Mesothelial cell of epicardium (in vitro differentiated cells): ENCODE measurements at places on chromosomes 16 and 17. TPM values are rescaled to one million over a fixed set of nuclear protein-coding genes. Genes with fewer than 3 reads are reported as not detected.
A peak's percentile ranks its signal among the peaks of the same experiment; 100 is the strongest.

HES7 gene
- 0.45 to 0.75 TPM (median 0.66 TPM) in 3 replicates for total RNA-seq

C17orf78 gene
- total RNA-seq, result not detected in 3 replicates

DHRS7C gene
- total RNA-seq, result not detected in 3 replicates

ZNF423 gene
- total RNA-seq, result 19.0 to 20.3 TPM (median 19.8 TPM) in 3 replicates

TEX14 gene
- 0.20 to 0.43 TPM (median 0.34 TPM) in 3 replicates for total RNA-seq

KSR1 gene
- total RNA-seq, result 64.0 to 69.4 TPM (median 64.5 TPM) in 3 replicates

DNA sequence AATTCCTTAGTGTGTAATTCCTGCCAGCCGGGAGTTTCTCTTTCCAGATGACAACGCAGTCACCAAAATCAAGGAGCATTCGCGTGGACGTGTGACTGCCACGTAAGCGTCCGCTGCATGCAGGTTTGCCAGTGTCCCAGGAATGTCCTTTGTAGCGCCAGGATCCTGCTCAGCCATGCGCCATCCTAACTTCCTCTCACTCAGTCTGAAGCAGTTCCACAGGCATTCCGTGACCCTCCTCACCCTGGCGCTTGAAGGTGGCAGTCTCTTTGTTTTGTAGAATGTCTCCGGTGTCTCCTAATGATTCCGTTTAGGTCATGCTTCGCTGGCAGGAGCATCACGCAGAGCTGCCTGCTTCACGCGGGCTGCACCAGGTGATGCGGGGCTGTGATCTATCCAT is 88.6 kb downstream of the RPTOR start:
- no peak for DNase-seq

- no peak for DNase-seq
These were observed 41.1 kb downstream of the SRL start for GRCh38 chr16:4200781-4201137.

GRCh38 chr16:60776281-60776680 is 1260.0 kb downstream of the CDH8 start:
- DNase-seq, result no peak

DNA sequence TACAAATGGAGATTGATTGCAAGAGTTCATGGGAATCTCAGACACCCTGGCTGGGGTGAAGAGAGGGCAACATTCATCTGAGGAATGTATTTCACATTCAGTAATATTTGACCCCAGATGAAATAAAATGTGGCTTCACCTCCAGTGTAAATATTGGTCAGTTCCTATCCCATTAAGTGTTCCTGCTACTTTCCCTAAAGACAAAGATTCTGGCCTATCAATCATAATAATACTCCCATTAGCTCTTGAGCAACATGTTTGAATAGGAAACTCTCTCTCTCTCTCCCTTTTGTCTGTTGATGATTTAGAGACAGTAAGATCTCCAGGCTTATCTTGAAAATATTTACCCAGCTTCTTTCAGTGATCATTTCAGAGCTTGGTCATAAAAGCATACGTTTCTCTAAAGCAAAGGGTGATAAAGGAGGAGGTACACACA is 70.1 kb downstream of the KCNJ2 start:
- DNase-seq, result no peak

DNA sequence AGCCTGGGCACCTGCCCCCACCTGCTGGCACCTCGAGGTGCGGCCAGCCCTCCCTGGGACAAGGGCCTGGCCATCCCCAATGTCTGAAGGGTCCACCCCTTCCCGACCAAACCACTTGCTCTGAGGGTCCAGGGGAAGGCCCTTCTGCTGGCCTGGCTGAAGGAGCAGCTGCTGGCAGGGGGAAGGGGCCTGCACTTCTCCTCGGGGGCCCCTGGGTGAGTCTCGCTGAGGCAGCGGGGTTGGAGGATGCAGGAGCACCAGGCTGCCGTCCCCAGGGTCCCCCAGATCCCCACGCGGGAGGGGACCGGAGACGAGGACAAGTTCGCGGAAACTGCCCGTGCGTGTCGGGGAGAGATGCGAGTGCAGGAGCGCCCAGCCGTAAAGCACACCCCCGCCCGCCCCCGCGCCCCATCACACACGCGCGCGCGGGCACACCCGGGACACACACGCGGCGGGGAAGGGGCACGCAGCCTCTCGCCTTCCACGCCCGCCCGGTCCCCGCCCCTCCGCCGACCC is 725 bp upstream of the CACNA1H start:
- DNase-seq, result peak; percentile 57

DNA sequence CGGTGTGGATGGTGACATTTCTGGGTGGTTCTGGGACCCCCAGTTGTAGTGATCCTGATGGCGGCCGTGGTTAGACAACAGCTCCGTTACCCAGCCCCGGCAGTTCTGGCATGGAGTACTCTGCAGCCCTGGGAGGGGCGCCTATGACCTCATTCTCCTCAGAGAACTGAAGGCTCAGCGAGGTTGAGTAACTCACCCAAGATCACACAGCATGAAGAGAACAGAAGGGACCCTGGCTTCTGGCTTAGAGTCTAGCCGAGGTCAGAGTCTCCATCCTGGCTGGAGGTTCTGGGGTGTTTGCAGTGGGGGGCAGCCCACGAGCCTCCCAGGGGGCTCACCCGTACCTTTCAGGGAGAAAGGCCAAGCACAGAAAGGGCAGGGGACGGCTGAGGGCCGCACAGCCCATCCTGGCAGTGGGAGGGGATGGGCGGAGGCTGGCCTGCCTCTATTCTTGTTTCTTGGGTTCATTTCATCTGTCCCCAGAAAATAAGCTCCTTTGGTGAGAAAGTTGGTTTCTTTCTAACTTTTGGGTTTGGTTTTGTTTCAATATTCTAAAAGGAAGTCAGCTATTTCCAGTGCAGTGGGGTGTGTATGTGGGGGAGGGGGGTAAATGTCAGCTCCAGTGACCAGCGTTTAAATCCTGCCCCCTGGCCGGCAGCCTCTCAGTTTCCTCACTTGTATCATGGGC is 13.2 kb downstream of the ZFPM1 start:
- DNase-seq, result no peak

GRCh38 chr17:58920773-58921172 is 165.1 kb downstream of the PPM1E start:
- no peak for DNase-seq

DNA sequence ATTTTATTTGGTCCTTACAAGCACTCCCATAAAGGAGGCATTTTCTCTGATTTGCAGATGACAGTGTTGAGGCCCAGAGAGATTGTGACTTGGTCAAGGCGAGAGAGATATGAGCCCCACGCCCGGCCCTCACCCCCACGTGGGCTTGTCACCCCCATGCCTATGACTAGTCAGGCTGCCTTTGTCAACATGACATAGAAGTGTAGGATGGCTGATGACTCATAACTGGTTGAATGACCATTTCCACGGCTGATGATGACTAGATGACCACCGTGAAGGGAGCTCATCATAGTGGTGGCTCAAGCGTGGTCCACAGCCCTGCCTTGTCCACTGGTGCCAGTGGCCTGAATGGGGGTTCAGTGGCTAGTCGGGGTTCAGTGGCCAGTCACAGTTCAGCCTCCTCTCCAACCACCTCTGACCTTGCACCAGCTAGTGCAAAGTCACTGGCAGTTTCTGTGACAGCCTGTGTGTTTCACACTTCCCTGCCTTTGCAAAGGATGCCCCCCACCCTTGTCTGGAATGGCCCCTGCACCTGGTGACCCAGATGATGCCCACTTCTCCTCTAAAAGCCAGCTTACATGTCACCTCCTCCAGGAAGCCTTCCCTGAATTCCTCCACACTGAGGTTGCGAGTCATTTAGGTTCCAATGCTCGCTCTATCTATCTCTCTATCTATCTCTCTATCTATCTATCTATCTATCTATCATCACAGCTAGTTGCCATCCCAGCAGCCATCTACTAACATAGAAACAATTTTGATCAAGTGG is 3.8 kb upstream of the WSCD1 start:
- no peak for DNase-seq

- DNase-seq, result no peak
These were observed 8.6 kb downstream of the TMEM94 start for GRCh38 chr17:75465039-75465438.

DNA sequence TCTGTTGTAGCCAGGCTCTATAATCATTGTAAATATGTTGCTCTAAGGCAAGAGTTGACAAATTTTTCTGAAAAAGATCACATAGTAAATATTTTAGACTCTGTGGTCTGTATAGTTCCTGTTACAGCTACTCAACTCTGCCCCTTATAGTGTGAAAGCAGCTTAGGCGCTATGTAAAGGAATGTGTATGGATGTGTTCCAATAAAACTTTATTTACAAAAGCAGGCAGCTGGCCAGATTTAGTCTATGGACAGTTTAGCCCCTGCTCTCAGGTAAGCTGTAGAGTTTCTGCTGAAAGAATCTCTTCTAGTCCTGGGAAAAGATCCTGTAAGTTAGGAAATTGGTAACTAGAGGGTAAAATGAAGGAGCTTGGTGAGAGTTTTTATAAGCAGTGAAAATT is 133.1 kb downstream of the SALL1 start:
- no peak for DNase-seq
